Aortic smooth muscle cell (primary cell): ENCODE measurements at places on chromosomes 3 and 15. TPM values are rescaled to one million over a fixed set of nuclear protein-coding genes. Genes with fewer than 3 reads are reported as not detected.

Gene ARIH2
- 74.6 and 77.7 TPM in 2 replicates for total RNA-seq

Gene ITIH1
- total RNA-seq, result 0.40 and 0.56 TPM in 2 replicates

Gene MNS1
- total RNA-seq, result 3.5 and 4.0 TPM in 2 replicates

Gene EPB42
- total RNA-seq, result not detected in 2 replicates

Gene LRRC34
- total RNA-seq, result 3.4 and 3.8 TPM in 2 replicates

Gene DUSP7
- total RNA-seq, result 7.4 and 8.8 TPM in 2 replicates

Gene EHHADH
- total RNA-seq, result 5.0 and 5.3 TPM in 2 replicates

Gene CEMIP
- 600 and 802 TPM in 2 replicates for total RNA-seq

Gene FGF7
- 14.1 and 17.7 TPM in 2 replicates for total RNA-seq

Gene PPP1R14D
- not detected in 2 replicates for total RNA-seq

Gene ESYT3
- 0.12 and 0.26 TPM in 2 replicates for total RNA-seq

Gene C3orf20
- total RNA-seq, result 0.13 TPM in 1 of 2 replicates, not detected in the other

Gene STARD5
- total RNA-seq, result 5.4 and 6.2 TPM in 2 replicates

Gene CHST13
- not detected in 2 replicates for total RNA-seq

Gene PLIN1
- 0.12 and 0.26 TPM in 2 replicates for total RNA-seq

Gene SH2D7
- total RNA-seq, result not detected in 2 replicates

Gene ADAMTSL3
- total RNA-seq, result 0.56 and 1.5 TPM in 2 replicates

Gene HCN4
- total RNA-seq, result not detected in 2 replicates

Gene TIGIT
- total RNA-seq, result under 0.01 and 0.13 TPM in 2 replicates

Gene RASGRF1
- total RNA-seq, result not detected in 2 replicates

Gene TPRA1
- total RNA-seq, result 36.1 and 38.7 TPM in 2 replicates

Gene BCHE
- 0.13 and 0.31 TPM in 2 replicates for total RNA-seq

Gene EMC7
- 41.4 and 43.9 TPM in 2 replicates for total RNA-seq

Gene UROC1
- total RNA-seq, result not detected in 2 replicates

Gene SLC9C1
- 0.13 and 0.44 TPM in 2 replicates for total RNA-seq

Gene EPHA6
- 0.13 TPM in 1 of 2 replicates, not detected in the other for total RNA-seq

Gene ARPP21
- 2.1 and 8.6 TPM in 2 replicates for total RNA-seq

Gene AADACL2
- total RNA-seq, result not detected in 2 replicates

Gene PRSS50
- total RNA-seq, result not detected in 2 replicates

Gene DNAJA4
- total RNA-seq, result 2.1 and 3.0 TPM in 2 replicates

Gene SMCO1
- total RNA-seq, result not detected in 2 replicates

Gene SLC51A
- not detected in 2 replicates for total RNA-seq

Gene GPR62
- total RNA-seq, result under 0.01 TPM in 1 of 2 replicates, not detected in the other

Gene KNG1
- total RNA-seq, result not detected in 2 replicates

Gene HDDC3
- total RNA-seq, result 14.1 and 17.4 TPM in 2 replicates

Gene LRRC31
- not detected in 2 replicates for total RNA-seq

Gene NCEH1
- 35.3 and 46.6 TPM in 2 replicates for total RNA-seq

Gene NEDD4
- total RNA-seq, result 15.9 and 17.0 TPM in 2 replicates
